ENCODE measurements at places on chromosomes 7 and 10.

DNA sequence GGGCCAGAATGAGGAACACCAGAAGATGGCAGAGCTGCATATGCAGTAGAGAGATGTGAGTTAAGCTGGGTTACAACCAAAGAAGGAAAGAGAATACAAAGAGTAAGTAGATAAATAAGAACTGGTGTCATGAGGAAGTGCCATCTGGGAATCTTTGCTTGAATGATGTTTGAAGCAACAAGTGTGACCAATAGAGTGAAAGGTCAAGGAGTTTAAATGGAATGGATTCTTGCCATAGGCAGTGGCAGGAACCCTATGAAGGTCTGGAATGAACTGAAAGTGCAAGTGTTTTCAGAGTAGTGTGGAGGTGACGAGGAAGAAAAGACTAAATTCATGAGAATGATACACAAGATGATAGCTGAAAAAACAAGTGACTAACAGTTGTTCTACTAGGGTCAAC is 21.6 kb downstream of the MEST start:
- DNase-seq = no peak

DNA sequence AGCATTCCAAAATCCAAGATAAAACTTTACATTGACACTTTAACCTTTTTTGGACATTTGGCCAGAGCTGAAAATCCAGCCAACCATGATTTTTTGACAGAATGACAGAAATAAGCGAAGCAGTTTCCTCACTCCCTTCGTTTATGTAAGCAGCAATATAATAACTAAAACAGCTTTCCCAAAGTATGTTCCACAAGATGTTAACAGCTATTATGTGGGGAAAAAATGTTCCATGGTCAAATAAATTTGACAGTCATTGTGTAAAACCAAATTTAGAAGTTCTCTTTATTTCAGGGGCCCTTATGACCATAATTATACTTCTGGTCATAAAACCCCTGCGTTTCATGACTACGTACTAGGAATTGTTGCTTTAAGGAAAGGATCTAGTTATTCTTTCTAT is 416.5 kb downstream of the MAGI2 start:
- DNase-seq = no peak

DNA sequence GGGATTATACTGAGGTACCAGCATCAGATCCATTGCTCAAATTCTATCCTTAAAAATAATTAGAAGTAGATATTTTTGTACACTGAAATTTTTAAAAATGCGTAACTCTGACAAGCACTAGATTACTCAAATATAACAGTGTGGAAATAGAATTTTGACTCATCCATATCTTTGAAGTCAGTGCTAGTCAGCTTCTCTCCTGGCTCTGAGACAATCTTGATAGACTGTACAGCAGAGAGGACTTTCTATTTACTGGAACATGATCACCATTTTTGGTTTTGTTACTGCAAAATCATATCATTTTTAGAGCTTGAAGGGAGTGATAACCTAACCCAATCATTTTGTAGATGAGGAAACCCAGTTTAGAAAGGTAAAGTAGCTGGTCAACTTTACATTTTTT is 195.0 kb downstream of the MTERF1 start:
- no peak for DNase-seq

GRCh38 chr7:66664590-66665293 is 36.1 kb downstream of the KCTD7 start:
- no peak for DNase-seq

- DNase-seq = no peak
Measured at GRCh38 chr10:96646751-96647166, 59.9 kb upstream of the TM9SF3 start.

DNA sequence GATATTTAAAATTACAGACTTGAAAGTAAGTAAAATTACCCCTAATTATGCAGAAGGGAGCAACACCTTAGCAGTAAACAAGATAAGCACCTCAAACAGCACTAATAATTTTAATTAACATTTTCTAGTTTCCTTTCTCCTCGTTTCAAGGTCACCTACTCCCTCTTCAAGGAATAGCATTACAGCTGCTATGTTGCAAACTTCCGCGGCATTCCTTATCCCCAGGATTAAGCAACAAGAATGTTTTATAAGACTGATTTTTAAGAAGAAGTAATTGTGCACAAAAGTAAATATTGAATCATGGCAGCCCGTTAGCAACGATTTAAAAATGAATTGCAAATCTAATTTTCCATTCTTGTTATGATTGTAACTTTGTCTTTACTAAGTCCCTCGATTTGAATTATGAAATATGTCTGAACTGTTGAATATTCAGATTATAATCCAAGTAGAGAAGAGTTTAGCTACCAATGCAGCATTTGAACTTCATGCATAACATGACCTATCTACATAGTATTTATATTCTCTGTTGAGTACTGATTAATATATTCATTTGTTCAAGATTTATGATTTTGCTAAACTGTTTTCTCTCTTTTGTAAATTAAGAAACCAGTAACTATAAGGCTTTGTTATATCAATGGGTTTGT is 593.5 kb upstream of the MGMT start:
- DNase-seq = no peak

- DNase-seq = no peak
Measured at GRCh38 chr7:138565451-138566114, 105.5 kb downstream of the TRIM24 start.

GRCh38 chr10:104615136-104615535 is 26.0 kb upstream of the SORCS3 start:
- no peak for DNase-seq

DNA sequence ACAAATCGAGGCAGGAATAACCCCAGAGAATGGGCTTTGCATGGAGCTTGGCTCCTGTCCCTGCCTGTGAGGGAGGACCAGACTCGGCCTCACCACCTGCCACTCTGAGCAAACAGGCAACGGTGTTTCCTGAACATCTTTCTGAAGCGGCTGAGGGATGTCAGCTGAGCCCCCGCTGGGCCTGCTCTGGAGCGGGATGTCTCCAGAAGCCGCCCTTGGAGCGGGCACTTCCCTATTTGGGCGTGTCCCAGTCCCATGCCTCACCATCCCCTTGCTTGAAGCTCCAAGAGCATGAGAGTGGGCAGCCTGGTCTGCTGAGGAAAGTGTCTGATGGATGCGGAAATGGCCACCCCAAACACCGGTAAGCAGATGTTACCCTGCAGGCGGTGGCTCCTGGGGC is 10.2 kb downstream of the ALKBH4 start:
- no peak for DNase-seq

DNA sequence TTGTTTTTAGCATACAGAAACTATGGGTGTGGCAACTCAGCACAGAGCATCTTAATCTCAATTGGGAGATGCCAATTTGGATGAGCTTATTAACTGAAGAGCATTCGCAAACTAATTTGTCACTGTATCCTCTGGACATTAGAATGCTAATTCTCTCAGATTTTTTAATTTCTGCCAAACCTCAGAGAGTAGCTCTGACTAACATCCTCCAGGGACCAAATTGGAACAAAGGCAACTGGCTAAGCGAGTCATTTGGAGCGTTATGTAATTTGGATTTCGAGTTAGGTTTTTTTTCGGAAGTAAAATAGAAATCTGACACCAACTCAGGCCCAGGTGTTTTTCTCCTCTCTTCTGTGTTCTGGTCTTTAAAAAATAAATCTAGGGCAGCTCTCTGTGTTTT is 201.9 kb downstream of the BMPER start:
- no peak for DNase-seq

DNA sequence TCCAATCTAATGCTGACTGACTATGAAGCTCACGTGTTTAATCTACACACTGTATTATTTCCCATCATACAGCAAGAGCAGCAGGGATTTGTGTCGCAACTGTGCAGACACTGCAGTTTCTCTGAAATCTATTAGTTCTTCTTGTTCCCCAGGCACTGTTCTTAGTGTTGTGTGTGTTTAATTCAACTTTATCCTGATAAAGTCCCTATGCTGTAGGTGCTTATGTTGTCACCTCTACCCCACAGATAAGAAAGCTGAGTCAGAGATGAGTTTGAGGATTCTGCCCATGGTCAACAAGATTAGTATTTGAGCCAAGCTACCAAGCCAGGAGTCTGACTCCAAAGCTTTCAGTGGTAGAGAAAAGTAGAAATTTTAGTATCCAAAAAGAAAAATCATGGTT is 22.5 kb upstream of the EPHB6 start:
- DNase-seq = no peak

- DNase-seq = no peak
Measured at GRCh38 chr10:5951721-5952407, 25.5 kb downstream of the IL15RA start.

DNA sequence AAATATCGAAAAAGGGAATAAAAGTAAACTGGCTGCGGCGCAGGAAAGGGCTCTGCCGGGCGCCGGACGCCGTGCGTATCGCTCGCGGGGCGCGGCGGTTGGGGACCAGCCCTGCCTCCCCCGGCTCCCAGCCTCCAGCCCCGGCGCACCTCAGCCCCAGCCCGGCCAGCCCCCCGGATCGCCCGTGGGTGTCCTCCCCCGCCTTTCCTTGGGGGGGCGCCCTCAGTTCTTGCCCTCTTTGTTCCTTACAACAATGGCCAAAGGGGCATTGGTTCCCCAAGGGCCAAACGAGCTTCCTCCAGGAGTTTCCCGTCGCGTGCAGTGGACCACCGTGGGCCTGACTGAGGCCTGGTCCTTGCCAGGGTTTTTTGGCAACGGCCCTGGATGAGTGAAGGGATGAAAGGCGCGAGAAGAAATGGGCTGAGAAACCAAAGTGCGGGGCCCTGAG is 1.2 kb downstream of the MACROH2A2 start:
- peak; percentile 50 for DNase-seq

- DNase-seq = no peak
Measured at GRCh38 chr7:70583965-70584883, 547.7 kb upstream of the GALNT17 start.

GRCh38 chr10:67306588-67307205 is 380.9 kb downstream of the LRRTM3 start:
- no peak for DNase-seq

GRCh38 chr7:14630048-14630447 is 272.5 kb downstream of the DGKB start:
- DNase-seq = no peak

- DNase-seq = peak; percentile 36
Measured at GRCh38 chr10:11863353-11864109, 40.4 kb downstream of the PROSER2 start.

All from activated T-cell treated with anti-CD3 and anti-CD28 coated beads, Interleukin-2, amount 50 U/mL, for 48 hours (primary cell).